ENCODE measurements at places on chromosomes 6 and 20. TPM values are rescaled to one million over a fixed set of nuclear protein-coding genes. Genes with fewer than 3 reads are reported as not detected.

The RUNX2 gene
- total RNA-seq: 0.18 TPM

The DPPA5 gene
- 2.1 TPM for total RNA-seq

The PAK5 gene
- 0.22 TPM for total RNA-seq

The MMP24OS gene
- 16.7 TPM for total RNA-seq

The SLC22A23 gene
- 14.6 TPM for total RNA-seq

The DNAH8 gene
- 0.03 TPM for total RNA-seq

The TRMT11 gene
- 29.5 TPM for total RNA-seq

Measured in H7 (cell line).